Retinal pigment epithelial cell (primary cell): ENCODE measurements at places on chromosomes 2 and 18.
A peak's percentile ranks its signal among the peaks of the same experiment; 100 is the strongest.

GRCh38 chr2:172090044-172090961, 5.0 kb downstream of the DLX1 start:
- no peak for DNase-seq

DNA sequence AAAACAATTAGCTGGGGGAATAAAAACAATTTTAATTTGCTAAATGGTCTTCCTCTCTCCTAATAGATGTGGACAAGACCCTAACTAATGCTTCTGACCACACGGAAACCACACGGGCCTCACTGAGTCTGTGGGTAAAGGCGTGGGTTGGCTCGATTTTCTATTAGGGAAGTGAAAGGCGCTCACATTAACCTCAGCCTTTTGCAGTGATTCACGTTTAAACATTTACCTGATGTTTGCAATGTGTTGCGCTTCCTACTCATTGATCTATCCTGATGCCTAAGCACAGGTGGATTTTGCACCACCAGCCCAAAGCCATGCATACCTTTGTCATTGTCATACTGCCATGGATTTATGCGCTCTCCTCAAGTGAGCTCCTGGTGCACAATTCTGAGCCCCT, 35.6 kb upstream of the NRP2 start:
- DNase-seq: no peak

GRCh38 chr2:179596018-179596417, 265.4 kb downstream of the ZNF385B start:
- peak; percentile 24 for DNase-seq

DNA sequence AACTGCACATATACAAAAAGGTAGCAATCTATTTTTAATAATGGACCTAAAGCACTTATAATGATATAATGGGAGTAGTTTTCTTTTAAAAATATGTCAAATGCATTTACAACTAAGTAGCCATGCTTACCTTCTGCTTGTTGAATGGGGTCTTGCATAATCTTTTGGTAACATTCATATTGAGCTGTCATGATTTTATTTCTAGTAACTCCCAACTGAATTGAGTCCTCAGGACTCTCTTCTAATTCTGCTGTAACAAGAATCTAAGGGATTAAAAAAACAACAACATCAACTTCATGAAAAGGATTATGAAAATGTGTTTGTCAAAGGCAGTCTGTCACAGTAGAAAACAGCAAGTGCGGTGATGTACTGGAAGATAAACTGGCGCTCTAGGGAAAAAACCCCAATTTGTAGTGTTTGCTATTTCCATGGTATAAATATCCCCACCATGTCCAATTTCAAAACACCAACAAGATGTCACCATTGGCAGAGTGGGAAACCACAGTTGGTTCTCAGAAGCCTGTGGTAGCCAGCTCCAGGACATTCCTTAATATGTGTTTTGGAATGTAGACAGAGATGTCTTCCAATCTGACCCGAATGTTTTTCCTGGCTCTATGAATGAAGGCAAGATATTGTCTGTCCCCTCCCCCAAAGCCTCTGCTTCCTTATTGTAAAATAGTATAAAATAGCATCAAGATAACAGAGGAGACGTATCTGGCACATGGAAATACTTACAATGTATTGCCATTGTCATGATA, 64.8 kb downstream of the CALCRL start:
- DNase-seq: no peak

GRCh38 chr2:6835467-6835866, 30.2 kb downstream of the CMPK2 start:
- DNase-seq: no peak

GRCh38 chr18:64244571-64244970, 95.7 kb upstream of the LINC00305 start:
- no peak for DNase-seq

DNA sequence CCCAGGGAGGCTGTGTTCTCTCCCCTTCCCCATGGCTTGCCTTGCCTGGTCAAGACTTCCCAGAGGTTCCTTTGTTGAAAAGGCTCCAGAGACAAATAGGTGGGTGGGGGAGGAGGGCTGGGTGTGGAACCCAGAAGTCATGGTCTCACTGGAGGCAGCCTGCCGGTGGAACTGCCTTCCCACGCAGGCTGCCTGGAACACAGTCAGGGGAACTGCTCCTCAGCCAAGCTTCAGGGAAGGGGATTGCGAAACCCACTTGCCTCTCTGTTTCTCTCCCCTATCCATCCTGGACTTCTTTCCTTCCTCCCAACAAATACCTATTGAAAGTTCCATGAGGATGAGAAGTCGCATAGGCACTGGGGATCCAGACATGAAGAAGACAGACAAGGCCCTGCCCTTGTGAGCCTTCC, 31.6 kb downstream of the MARCO start:
- DNase-seq: no peak
